Hematopoietic multipotent progenitor cell treated with erythropoietin and hydrocortisone succinate and interleukin-3 and kit ligand, for 4 days (in vitro differentiated cells): ENCODE measurements at places on chromosomes 3 and 15.

GRCh38 chr3:165770781-165771180 is 66.4 kb downstream of the BCHE start:
- DNase-seq, result peak; percentile 0

DNA sequence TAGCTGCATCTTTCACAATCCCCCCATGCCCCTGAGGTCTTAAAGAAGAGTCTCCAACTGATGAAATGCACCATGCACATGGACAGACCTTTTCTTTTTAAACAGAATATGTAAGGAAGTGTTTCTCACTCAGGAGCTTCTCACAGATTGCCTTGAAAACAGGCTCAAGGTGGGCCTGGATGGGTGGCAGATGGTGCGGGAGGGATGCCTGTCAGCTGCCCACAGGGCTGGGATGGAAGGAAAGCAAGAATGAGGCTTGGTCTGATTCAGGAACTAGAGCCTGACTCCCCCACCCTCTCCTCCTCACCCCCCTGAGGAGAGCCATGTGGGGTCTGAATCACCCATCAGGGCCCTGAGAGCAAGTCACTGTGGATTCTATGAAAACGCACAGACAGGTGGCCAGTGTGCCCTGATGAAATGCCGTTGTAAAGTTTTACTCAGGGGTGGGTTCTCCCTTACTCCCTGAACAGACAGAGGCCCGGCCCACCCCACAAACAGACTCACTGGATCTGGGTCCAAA is 67.2 kb downstream of the UMPS start:
- no peak for DNase-seq

- peak; percentile 70 for DNase-seq
Measured at GRCh38 chr15:77870195-77871065, 207.1 kb downstream of the TBC1D2B start.

- peak; percentile 20 for DNase-seq
Measured at GRCh38 chr3:25471081-25471768, 43.2 kb downstream of the RARB start.

DNA sequence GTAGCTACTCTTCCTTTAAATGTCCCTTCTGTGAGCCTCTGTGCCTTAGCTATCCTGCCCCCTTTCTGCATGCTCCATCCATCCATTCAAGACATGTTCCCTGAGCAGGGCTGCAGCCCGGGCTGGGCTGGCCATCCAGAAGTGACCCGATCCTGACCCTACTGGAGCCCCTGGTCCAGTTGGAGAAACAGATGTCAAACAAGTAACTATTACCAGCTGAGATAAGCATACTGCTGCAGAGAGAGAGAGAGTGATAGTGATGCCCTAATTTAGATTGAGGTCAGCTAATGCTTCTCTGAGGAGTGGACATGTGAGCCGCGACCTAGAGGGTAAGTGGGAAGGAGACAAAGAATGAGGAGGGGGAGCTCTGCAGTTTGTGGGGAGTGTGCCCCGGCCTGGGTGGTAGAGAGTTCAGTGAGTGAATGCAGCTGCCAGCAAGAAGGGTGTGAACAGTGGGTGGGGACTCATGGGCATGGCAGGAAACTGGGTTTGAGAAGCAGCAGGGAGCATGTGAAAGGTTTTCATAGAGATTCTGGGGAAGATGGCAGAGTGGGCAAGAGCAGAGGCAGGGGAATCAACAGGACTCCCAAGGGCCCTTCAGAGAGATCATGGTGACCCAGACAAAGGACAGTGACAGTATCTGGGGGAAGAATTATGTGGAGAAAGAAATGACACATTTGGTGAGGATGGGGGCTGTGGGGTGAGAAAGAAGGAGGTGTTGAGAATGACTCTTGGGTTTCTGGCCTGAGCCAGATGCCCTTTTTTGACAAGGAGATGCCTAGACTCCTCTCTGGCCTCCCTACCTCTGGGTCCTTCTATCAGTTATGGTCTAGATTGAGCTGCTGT is 44.9 kb downstream of the CHCHD6 start:
- DNase-seq, result peak; percentile 13

DNA sequence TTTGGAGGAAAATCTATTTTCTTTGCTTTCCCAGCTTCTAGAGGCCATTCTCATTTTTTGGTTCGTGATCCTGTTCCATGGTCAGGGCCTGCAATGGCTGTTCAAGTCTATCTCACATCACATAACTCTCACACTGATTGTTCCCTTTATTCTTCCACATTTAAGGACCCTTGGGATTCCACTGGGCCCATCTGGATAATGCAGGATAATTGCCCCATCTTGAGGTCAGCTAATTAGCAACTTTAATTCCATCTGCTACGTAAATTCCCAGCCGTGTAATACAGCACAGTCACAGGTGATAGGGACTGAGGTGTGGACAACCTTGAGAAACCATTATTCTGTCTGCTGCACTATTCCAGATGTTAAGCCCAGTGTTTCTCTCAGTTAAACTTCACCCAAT is 311.6 kb upstream of the CNTN4 start:
- DNase-seq, result no peak

DNA sequence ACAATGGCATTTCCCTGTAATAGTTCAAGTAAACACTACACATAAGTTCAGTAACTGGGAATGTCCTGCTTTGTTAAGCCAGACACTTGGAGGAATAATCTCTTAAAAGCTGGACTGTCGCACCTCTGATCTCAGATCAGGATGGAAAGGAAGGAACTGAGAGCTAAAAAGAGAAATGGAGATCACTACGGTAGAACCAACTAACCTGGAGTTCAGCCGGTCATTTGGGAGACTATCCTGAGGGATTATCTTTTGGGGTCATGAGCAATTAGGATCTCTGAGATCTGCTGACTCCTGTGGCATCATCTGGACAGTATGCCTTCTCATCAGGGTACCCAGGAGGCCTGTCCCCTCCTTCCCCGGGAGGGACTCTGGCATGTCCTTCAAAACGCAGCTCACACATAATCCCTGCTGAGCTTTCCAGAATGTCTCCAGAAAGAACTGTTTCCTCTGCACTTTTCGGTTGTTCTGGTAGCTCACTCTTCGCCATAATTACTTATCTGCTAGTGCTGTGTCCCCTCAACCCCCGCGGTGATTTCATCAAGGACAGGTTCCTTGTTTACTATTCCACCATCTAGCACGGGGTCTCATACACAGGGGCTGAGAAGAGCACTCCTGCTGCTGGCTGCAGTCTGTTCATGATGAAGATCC is 115.6 kb downstream of the SENP2 start:
- no peak for DNase-seq

DNA sequence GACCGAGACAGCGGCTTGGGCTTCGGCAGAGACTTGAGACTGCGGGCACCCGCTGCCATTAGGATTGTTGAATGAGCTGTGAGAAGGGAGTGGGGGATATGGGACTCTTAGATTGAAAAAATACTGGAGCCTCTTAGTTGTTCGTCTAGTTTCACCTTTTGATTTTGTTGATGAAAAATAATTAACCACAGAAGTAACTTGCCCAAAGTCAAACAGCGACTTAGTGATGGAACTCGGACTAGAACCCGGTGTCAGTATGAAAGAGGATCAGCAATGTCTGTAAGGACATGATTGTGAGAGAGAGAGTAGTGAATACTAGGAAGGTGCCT is 510 bp upstream of the GOLGB1 start:
- no peak for DNase-seq

DNA sequence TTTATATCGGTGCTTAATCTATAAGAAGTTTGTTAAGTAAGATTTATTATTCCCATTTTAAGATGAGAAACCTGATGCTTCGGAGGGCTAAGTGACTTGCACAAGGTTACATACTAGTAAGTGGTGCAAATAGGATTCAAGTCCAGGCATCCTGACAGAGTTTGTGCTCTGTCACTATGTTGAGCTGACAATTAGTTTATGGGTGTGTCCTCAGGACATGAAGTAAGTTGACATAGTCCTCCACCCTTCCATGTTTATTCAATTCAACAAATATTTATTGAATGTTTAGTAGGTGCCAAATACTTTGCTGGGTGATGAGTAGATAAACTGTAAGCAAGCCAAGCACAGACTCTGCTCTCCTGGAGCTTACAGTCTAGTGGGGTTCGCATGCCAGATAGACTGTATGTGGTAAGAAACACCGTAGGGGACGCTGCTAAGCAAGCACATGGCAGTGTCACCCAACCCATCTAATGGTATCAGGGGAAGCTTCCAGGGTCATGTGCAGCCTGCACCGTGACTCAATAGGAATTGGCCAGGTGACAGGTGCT is 342.7 kb upstream of the SATB1 start:
- DNase-seq, result no peak

- DNase-seq, result no peak
Measured at GRCh38 chr15:48798319-48798718, 12.6 kb downstream of the CEP152 start.

- peak; percentile 2 for DNase-seq
Measured at GRCh38 chr15:53448232-53449015, 311.0 kb downstream of the WDR72 start.

DNA sequence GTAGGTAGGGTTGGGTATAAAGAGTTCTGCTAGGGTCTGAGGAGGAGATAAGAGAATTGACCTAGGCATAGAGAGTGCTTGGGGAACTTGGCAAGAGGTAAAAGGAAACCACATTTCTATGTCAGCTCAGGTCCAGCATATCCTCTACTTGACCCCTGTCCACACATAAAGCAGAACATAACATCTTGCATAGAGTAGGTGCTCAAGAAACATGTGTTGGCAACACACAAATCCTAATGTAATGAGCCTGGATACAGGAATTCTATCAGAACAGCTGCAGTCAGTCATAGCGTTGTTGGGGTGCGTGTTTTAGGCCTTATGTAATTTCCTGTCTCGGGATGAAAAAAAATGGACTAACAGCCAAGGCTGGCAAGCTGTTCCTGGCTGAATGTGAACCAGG is 35.0 kb upstream of the PLCL2 start:
- peak; percentile 50 for DNase-seq

DNA sequence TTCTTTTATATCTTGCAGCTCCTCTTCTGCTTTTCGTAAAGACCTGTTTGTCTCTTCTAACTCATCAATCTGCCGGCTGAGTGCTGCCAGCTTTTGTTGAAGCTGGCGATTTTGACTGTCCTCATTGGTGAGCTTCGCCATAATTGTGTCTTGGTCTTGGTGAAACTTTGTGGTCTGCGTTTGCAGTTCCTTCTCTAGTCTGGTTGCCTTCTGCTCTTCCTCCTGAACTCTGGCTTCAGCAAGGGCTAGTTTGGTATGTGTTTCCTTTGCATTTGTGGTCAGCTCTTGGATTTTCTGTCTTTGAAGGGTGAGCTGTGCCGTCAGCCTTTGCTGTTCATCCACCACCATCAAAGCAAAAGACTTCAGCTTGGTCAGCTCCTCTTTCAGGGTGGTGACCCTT is 32.9 kb downstream of the CMSS1 start:
- peak; percentile 41 for DNase-seq

GRCh38 chr3:30042916-30043555 is 563.4 kb upstream of the TGFBR2 start:
- DNase-seq, result peak; percentile 1

DNA sequence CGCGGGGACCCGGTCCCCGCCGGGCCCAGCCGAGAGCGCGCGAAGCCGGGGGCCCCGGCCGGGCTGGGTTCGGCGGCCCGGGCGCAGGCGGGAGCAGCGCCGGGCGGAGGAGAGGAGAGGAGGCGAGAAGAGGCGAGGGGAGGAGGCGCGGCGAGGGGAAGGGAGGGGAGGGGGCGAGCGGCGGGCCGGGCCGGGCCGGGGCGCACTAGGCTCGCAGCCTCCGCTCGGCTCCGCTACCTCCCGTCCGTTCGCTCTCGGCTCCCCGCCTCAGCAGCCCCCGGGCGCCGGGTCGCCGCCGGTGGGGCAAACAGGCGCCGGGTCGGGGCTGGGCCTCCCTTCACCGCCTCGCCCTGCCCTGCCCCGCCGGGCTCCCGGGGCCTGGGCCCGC is 351 bp downstream of the INSYN1 start:
- DNase-seq, result peak; percentile 17

DNA sequence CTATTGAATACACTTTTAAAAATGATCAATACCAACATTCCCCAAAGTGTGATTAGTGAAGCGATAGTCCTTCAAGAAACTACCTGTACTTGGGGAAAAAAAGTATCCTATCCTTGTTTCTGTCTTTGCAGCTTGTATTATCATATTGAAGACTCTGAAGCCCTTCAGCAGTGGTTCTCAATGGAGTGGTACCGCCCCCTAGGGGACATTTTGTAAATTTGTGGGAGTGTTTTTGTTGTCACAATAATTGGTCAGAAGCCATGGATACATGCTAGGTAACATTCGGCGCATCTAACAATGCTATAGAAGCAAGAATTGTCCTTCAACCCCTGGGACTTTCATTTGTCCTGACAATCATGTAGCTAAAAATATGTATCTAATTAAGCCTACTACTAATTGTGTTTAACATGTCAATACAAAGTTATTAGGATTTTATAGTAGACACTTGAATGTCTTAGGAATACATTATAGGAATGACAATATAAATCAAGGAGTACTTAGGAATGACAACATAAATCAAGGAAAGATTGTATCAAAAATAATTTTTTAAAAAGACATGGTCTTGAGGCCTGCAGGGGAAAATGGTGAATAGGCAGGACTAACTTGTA is 53.7 kb downstream of the NMD3 start:
- peak; percentile 82 for DNase-seq

- peak; percentile 66 for DNase-seq
Measured at GRCh38 chr3:178385280-178385952, 150.8 kb upstream of the KCNMB2 start.

- DNase-seq, result no peak
Measured at GRCh38 chr3:52306978-52307377, 9.1 kb upstream of the DNAH1 start.
